CD8-positive, alpha-beta memory T cell (primary cell): ENCODE measurements at places on chromosomes 5 and 9. TPM values are rescaled to one million over a fixed set of nuclear protein-coding genes. Genes with fewer than 3 reads are reported as not detected.
A peak's percentile ranks its signal among the peaks of the same experiment; 100 is the strongest.

- no peak for DNase-seq
- H3K4me1 ChIP-seq = peaks cover 76% of the 10 kb centered on the region
- H3K27ac ChIP-seq = no peak overlapping the region
- H3K36me3 ChIP-seq = no peaks in the 10 kb centered on the region
Measured at GRCh38 chr9:136531904-136532798, 13.7 kb downstream of the NOTCH1 start.

DNA sequence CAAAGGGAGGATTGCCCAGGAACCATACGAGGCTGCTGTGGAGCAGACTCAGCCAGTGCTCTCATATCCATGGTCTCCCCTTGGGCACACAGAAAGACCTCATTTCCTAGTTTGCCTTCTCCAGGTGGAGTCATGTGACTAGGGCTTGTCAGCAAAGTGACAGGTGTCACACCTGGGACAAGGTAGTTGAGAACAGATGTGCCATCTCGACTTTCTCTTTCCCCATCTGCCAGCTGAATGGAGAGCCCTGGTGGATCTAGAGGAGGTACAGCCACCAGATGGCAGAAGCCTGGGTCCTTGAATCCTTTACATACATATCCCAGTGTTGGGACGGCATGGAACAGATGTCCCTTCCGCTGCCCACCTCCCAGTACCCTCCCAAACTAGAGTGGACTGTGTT, 42.9 kb upstream of the ALDOB start:
- H3K36me3 ChIP-seq = no peaks in the 10 kb centered on the region
- no peaks in the 10 kb centered on the region for H3K4me1 ChIP-seq
- H3K4me3 ChIP-seq = no peak overlapping the region
- DNase-seq = no peak

GRCh38 chr5:153342487-153342886, 148.0 kb upstream of the GRIA1 start:
- no peak overlapping the region for H3K27ac ChIP-seq
- H3K4me1 ChIP-seq = no peaks in the 10 kb centered on the region
- no peaks in the 10 kb centered on the region for H3K36me3 ChIP-seq

GRCh38 chr5:171312129-171312974, 3.3 kb downstream of the TLX3 start:
- no peak for DNase-seq
- no peak overlapping the region for H3K4me3 ChIP-seq
- no peaks in the 10 kb centered on the region for H3K4me1 ChIP-seq
- no peaks in the 10 kb centered on the region for H3K36me3 ChIP-seq
- no peak overlapping the region for H3K27ac ChIP-seq
- H3K27me3 ChIP-seq = peaks cover 27% of the 10 kb centered on the region

GRCh38 chr5:80978772-80979317, 18.7 kb downstream of the RASGRF2 start:
- H3K27me3 ChIP-seq = no peaks in the 10 kb centered on the region
- H3K4me1 ChIP-seq = peaks cover 21% of the 10 kb centered on the region
- no peak overlapping the region for H3K4me3 ChIP-seq
- no peaks in the 10 kb centered on the region for H3K36me3 ChIP-seq
- no peak for DNase-seq

DNA sequence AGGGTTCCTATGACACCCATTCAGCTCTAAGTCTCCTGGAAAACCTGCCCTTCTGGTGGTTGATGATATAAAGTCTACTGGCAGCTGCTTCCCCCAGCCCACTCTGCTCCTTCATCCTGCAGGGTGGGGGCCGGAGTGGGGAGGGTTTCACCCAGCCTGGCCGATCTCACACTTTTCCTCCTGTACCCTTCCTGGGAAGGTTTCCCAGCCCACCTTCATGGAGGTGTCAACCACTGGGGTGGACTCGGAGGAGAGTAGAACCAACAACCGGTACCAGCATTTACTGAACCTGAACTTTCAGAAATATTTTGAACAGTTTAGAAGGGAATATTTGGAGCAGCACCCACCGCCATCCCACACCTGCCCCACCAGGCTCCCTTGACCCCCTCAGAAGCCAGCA, 30.4 kb downstream of the ROR2 start:
- DNase-seq = no peak
- no peak overlapping the region for H3K27ac ChIP-seq
- H3K4me3 ChIP-seq = no peak overlapping the region
- no peaks in the 10 kb centered on the region for H3K36me3 ChIP-seq

GRCh38 chr9:21324047-21324446, 11.2 kb downstream of the KLHL9 start:
- DNase-seq = no peak
- H3K4me1 ChIP-seq = peaks cover 11% of the 10 kb centered on the region
- no peaks in the 10 kb centered on the region for H3K27me3 ChIP-seq
- H3K27ac ChIP-seq = no peak overlapping the region

DNA sequence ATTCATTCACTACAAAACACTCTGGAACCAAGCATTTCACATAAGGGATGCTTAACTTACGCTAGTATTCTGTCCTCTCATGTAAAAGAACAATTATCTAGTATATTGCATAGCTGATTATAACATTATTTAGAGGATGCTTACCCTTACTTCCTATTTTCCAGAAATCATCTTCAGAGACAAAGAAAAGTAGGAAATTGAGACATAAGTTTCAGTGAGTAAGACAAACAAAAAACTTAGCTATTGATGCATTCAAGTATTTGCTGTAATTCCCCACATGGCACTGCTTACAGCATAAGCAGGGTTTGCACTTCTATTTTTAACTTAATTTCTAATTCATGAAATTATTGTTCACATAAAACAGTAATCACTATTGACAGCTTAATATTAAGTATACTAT, 104.8 kb upstream of the SREK1 start:
- peaks cover 17% of the 10 kb centered on the region for H3K36me3 ChIP-seq
- H3K4me1 ChIP-seq = no peaks in the 10 kb centered on the region
- H3K27me3 ChIP-seq = no peaks in the 10 kb centered on the region

- no peaks in the 10 kb centered on the region for H3K36me3 ChIP-seq
- H3K4me3 ChIP-seq = no peak overlapping the region
- H3K4me1 ChIP-seq = no peaks in the 10 kb centered on the region
- no peak overlapping the region for H3K27ac ChIP-seq
Measured at GRCh38 chr5:156706631-156707030, 143.5 kb upstream of the PPP1R2B start.

DNA sequence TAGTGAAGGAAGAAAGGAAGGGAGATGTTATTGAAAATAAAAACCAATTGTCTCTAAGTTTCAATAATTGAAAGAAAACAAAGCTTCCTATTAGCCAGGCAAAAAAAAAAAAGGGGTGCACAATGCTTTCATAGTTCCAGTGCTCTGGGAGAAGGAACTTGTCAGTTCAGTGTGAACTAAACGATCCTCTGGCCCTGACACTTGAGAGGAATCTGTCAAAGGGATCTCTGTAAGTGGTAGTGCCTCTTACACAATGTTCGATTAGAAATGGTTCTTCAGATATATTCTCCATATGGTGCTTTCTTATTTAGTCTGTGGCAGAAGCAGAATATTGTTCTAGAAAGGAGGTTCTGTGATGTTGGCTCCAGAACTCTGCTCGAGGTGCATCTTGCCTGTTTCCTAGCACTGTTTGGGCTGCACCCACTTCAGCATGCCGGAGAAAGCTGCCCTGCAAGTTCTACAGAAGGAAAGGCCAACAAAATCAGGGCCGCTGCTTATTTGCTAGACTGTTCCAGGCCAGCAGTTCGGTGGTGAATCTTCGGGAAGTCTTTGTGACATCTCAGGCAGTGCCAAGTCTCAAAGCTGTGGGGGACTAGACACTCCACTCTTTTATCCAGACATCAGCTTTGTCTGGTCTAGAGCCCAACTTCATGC, 90.9 kb downstream of the PIK3R1 start:
- DNase-seq = no peak
- no peaks in the 10 kb centered on the region for H3K36me3 ChIP-seq
- no peaks in the 10 kb centered on the region for H3K27me3 ChIP-seq
- H3K27ac ChIP-seq = no peak overlapping the region
- H3K4me3 ChIP-seq = no peak overlapping the region

GRCh38 chr5:115977988-115978387, 15.7 kb downstream of the LVRN start:
- no peaks in the 10 kb centered on the region for H3K27me3 ChIP-seq
- no peaks in the 10 kb centered on the region for H3K4me1 ChIP-seq
- H3K27ac ChIP-seq = no peak overlapping the region

- no peak overlapping the region for H3K4me3 ChIP-seq
- H3K4me1 ChIP-seq = no peaks in the 10 kb centered on the region
- DNase-seq = no peak
- peaks cover 26% of the 10 kb centered on the region for H3K36me3 ChIP-seq
- H3K27me3 ChIP-seq = no peaks in the 10 kb centered on the region
- no peak overlapping the region for H3K27ac ChIP-seq
Measured at GRCh38 chr9:33349743-33350142, 52.6 kb downstream of the AQP7 start.

GRCh38 chr5:174273325-174273724, 227.8 kb downstream of the NSG2 start:
- H3K36me3 ChIP-seq = no peaks in the 10 kb centered on the region
- no peak overlapping the region for H3K27ac ChIP-seq
- H3K4me3 ChIP-seq = no peak overlapping the region
- no peaks in the 10 kb centered on the region for H3K4me1 ChIP-seq

DNA sequence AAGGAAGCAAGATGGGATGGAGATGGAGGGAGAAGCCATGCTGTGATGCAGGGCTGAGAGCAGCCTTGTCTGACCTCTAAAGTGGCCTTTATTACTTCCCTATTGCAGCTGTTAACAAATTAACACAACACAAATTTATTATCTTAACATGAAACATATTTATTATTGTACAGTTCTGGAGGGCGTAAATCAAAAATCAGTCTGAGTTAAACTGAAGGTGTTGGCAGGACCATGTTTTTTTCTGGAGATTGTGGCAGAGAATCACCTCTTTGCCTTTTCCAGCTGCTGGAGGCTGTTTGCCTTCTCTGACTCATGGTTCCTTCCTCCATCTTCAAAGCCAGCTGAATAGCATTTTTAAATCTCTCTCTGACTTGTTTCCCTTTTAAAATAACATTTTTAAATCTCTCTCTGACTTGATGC, 7.2 kb upstream of the MCC start:
- no peak overlapping the region for H3K4me3 ChIP-seq
- no peaks in the 10 kb centered on the region for H3K4me1 ChIP-seq
- no peak overlapping the region for H3K27ac ChIP-seq
- no peaks in the 10 kb centered on the region for H3K36me3 ChIP-seq
- H3K27me3 ChIP-seq = no peaks in the 10 kb centered on the region

DNA sequence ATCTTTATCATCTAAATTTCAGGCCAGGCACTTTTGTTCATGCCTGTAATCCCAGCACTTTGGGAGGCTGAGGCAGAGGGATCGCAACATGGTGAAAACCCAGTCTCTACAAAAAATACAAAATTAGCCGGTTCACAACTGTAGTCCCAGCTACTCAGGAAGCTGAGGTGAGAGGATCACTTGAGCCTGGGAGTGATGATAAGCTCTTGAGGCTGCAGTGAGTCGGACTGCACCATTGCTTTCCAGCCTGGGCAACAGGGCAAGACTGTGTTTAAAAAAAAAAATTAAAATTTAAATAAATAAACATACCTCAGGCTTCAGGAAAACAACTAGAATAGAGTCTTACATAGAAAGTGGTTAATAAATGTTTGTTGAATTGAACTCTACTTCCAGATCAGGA, 147.4 kb downstream of the AGTPBP1 start:
- no peaks in the 10 kb centered on the region for H3K4me1 ChIP-seq
- no peak overlapping the region for H3K27ac ChIP-seq
- no peaks in the 10 kb centered on the region for H3K36me3 ChIP-seq
- no peak overlapping the region for H3K4me3 ChIP-seq

DNA sequence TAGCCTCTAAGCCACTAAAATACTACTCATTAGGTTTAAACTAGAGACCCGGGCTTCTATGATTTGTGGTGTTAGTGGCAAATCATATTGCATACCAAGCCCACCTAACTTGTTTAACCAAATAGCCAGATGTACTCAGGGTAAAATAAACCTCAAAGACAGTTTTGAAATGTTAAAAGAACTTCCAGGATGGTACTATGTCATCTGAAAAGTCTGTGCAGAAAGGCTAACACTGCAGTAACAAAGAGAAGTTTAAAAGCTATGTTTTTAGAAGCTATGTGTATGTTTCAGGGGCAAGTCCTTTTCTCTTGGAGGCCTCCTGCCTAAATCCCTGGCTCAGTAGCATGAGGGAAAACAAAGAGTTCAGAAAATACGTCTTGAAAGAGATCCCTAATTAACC, 84.9 kb upstream of the IL7R start:
- DNase-seq = no peak
- no peak overlapping the region for H3K4me3 ChIP-seq

DNA sequence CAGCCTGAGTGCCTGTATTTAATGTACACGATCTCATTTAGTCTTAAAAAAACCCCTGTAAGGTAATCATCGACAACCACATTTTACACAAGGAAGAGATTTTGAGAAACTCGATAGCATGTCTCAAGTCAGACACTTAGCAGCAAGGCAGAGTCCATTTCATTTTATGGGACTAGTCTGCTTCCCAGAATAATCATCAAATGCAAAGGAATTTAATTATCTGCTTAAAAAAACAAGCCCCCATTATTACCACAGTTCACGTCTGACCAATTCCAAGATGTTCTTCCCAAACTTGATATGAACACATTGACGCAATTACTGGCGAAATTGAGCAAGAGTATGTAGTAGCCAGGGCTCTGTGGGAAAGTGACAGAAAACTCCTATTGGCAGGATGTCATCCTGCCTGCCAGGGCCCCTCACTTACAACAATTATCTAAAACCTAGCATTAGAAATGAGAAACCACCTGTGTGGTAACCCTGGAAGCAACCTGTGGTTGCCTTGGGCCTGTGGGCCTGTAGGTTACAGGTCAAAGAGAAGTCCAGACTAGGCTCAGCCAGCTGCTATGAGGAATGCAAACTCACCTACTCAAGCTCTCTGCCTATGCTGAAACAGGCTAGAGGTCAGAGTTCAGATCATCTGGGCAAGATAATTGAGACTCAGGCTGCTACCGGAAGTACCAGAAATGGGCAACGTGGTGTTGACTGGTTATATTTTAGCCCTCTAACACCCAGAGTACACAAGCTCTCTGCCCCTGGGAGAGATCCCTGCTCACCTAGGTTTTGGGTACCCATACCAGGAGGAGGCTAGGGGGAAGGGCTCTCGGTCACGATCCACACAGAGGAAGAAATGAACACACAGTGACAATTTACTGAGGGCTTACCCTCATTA, 1.6 kb downstream of the B4GALT1 start:
- DNase-seq = peak; percentile 37
- H3K4me3 ChIP-seq = peak overlapping the region; percentile 62
- H3K36me3 ChIP-seq = no peaks in the 10 kb centered on the region
- peak overlapping the region; percentile 91 for H3K27ac ChIP-seq
- peaks cover 60% of the 10 kb centered on the region for H3K4me1 ChIP-seq

- no peaks in the 10 kb centered on the region for H3K36me3 ChIP-seq
- H3K4me3 ChIP-seq = no peak overlapping the region
Measured at GRCh38 chr9:19492775-19493173, 84.0 kb downstream of the ACER2 start.

- no peaks in the 10 kb centered on the region for H3K27me3 ChIP-seq
- no peaks in the 10 kb centered on the region for H3K4me1 ChIP-seq
- no peak for DNase-seq
- H3K27ac ChIP-seq = no peak overlapping the region
Measured at GRCh38 chr5:168304349-168304748, 12.9 kb downstream of the WWC1 start.

Gene DNAH5
- total RNA-seq = not detected

Gene PRXL2C
- total RNA-seq = 15.2 TPM

Gene OGN
- not detected for total RNA-seq

Gene ZNF883
- total RNA-seq = 0.95 TPM

Gene RPS23
- total RNA-seq = 2,179 TPM

Gene CCL28
- total RNA-seq = 8.6 TPM

Gene ADAMTSL1
- not detected for total RNA-seq

Gene SPAAR
- total RNA-seq = not detected

Gene ACOT12
- not detected for total RNA-seq

Gene ELOVL7
- 0.18 TPM for total RNA-seq

Gene SLC36A2
- not detected for total RNA-seq

Gene SPATA31C1
- total RNA-seq = not detected

Gene LCP2
- total RNA-seq = 224 TPM
